CD14-positive monocyte (primary cell): ENCODE measurements at places on chromosomes 3 and 15. TPM values are rescaled to one million over a fixed set of nuclear protein-coding genes. Genes with fewer than 3 reads are reported as not detected.
A peak's percentile ranks its signal among the peaks of the same experiment; 100 is the strongest.

DNA sequence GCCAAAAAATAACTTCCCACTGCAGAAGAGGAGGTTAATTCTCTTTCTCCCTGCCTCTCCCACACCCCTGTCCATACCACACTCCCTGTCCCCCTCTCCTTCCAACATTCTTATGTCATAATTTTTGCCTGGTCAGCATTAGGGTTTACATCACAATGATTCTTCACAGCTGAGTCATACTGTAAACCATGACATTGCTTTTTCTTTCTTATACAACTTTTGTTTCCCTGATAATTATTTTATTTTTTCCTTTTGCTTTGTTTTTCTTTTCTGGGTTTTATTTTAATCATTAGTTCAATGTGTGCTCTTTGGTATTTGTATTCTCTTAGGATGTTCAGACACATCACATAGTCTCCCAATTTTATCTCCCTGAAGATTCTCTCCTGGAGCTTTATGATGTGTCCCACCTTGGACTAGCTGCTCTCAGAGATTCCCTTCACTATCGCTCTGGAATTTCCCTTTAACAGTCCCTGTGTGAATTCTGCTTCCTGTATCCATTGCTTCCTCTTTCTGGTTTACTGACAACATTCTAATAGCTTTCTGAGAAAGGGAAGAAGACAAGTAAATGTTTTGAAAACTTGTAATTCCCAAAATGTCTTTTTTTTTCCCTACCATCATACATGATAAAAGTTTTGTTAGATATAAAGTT lies 70.7 kb downstream of the SOX2 start:
- DNase-seq = peak; percentile 8
- no peak overlapping the region for H3K4me3 ChIP-seq
- H3K4me1 ChIP-seq = no peaks in the 10 kb centered on the region
- H3K27ac ChIP-seq = no peak overlapping the region
- H3K36me3 ChIP-seq = no peaks in the 10 kb centered on the region

DNA sequence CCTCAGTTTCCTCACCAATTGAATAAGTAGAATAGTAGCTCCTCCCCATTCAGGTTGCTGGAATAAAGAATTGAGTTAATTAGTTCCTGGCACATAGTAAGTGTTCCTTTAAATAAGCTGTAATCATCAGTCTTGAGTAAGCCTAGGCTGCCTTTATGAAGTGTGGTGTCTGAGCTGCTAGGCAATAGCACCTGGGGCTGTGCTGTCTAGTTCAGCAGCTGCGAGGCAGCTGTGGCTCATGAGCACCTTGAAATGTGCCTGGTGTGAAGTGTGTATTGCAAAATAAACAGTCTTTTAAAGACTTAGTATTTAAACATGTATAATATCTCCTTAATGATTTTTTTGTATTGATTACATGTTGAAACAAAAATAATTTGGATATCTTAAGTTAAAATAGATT lies 77.6 kb downstream of the TOP2B start:
- H3K27ac ChIP-seq = no peak overlapping the region
- no peak for DNase-seq
- H3K4me3 ChIP-seq = no peak overlapping the region
- no peaks in the 10 kb centered on the region for H3K4me1 ChIP-seq

GRCh38 chr15:75659141-75659771 lies 11.5 kb downstream of the SNX33 start:
- DNase-seq = no peak
- peaks cover 42% of the 10 kb centered on the region for H3K36me3 ChIP-seq
- H3K27me3 ChIP-seq = no peaks in the 10 kb centered on the region

DNA sequence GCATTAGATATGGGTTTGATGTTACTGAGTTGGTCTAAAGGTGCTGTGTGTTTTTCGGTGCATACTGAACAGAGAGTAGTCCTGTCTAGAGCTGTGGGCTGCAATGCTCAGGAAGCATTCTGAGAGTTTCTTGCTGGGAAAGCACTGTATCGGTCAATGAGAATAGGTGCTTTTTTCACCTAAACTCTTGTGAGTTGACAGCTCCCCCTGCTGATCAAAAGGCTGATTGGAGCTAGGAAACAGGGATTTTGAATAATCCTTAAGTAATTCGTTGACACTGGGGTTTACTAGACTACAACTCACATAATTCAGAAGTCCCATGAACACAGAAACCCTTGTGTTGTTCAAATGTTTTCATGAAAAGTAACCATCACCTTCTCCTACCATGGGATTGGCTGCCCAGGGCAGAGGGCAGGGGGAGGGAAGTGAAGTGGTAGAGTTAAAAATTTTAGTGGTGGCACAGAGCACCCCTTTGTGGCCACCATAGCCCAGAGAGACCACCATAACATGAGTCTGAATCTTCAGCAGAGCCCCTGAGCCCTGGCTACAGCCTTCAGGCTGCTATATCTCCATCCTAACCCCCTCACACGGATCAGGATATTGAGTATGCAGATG lies 13.0 kb upstream of the MANF start:
- DNase-seq = peak; percentile 35
- no peak overlapping the region for H3K4me3 ChIP-seq
- no peaks in the 10 kb centered on the region for H3K36me3 ChIP-seq
- no peaks in the 10 kb centered on the region for H3K27me3 ChIP-seq
- no peaks in the 10 kb centered on the region for H3K4me1 ChIP-seq

DNA sequence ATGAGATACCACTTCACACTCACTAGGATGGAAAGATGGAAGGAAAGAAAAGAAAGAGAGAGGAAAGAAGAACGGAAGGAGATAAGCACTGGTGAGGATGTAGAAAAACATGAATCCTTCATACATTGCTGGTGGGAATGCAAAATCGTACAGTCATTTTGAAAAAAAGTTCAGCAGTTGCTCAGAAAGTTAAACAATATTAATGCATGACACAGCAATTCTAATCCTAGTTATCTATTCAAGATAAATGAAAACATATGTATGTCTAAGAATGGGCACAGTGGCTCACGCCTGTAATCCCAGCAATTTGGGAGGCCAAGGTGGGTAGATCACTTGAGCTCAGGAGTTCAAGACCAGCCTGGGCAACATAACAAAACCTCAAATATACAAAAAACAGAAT lies 59.1 kb downstream of the SENP7 start:
- H3K4me1 ChIP-seq = no peaks in the 10 kb centered on the region
- no peak for DNase-seq
- no peak overlapping the region for H3K4me3 ChIP-seq
- peaks cover 11% of the 10 kb centered on the region for H3K36me3 ChIP-seq
- H3K27me3 ChIP-seq = no peaks in the 10 kb centered on the region

DNA sequence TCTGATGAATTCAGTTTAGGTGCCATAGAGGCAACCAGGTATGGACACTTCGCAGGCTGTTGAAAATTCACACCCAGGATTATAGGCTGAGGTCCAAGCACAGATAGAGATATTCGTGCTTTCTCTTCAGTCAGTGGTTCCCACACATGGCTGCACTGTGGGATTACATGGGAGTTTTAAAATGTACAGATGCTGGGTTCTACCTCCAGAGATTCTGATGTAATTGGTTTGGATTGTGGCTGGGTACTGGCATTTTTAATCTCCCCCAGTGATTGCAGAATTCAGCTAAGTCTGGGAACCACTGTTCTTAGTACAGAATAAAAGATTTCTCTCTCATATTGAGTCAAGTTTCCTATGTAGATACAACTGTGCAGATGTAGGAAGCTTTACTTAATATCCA lies 91.6 kb downstream of the FOXB1 start:
- H3K36me3 ChIP-seq = no peaks in the 10 kb centered on the region
- H3K27ac ChIP-seq = no peak overlapping the region
- H3K4me1 ChIP-seq = no peaks in the 10 kb centered on the region
- H3K4me3 ChIP-seq = no peak overlapping the region

ABI3BP gene
- polyA plus RNA-seq = not detected

GRCh38 chr3:4561661-4562060 lies 68.5 kb downstream of the ITPR1 start:
- no peaks in the 10 kb centered on the region for H3K4me1 ChIP-seq
- no peak overlapping the region for H3K4me3 ChIP-seq
- H3K27ac ChIP-seq = no peak overlapping the region
- H3K27me3 ChIP-seq = no peaks in the 10 kb centered on the region
- no peak for DNase-seq

DNA sequence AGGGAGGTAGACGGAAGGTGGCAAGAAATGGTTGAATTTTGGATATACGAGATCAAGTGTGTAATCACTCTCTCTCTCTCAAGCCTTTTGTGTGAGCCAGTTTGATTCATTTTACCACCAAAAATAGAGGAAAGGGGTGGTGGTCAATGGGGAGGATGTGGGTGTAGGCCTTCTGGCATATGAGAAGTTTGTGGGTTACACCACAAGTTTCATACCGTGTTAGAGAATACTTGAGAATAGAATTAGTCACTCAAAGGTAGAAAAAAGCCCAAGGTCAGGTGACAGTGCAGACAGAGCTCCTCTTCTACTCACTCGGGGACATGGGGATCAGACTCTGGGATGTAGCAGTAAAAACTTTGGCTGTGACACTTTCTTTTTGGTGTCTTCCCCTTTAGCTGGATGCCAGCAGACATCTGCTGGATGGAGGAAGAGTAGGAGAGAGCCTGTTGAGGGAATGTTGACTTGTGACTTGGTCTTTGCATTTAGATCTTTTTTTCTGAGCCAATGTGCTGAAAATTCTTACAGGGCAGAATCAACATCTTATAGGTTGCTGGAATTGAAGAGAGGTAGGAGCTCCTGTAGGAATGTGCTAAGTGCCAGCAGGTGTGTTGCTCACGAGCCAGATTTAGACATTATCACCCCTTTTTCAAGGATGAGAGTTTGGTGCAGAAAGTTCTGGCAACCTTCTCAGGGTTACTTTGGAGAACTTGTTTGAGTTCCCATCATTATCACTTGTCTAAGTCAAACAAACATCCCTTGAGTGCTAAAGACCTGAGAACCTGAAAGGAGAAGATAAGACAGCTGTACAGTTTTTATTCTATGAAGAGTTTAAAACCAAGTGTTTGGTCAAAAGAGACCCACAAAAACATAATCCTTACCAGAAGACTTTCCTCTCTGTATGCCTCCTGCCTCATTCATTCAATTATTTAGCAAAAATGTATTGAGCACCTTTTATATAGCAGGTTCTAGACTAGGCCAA lies 43.9 kb upstream of the RYK start:
- H3K36me3 ChIP-seq = no peaks in the 10 kb centered on the region
- H3K27ac ChIP-seq = no peak overlapping the region
- no peak for DNase-seq
- H3K4me3 ChIP-seq = no peak overlapping the region
- no peaks in the 10 kb centered on the region for H3K4me1 ChIP-seq

GRCh38 chr3:41726891-41727290 lies 235.0 kb downstream of the ULK4 start:
- no peaks in the 10 kb centered on the region for H3K36me3 ChIP-seq
- H3K4me3 ChIP-seq = no peak overlapping the region
- no peaks in the 10 kb centered on the region for H3K27me3 ChIP-seq
- H3K27ac ChIP-seq = no peak overlapping the region

DNA sequence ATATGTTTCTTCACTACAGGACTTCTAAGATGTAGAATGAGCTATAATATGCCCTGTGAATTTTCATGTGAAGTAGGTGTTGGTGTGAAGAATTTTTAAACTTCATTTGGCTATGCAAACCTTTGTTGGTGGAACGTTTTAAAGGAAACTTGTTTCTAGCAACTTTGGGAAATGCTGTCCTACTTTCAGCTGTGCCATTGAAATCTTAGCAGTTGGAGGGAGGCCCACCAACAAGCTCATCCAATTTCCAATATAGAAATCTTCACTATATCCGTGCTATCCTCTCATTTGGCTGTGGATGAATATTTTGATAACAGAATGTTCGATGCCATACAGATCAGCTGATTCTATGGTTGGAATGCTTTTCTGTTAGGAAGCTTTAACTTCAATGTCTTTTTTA lies 51.3 kb downstream of the GRM7 start:
- H3K4me1 ChIP-seq = no peaks in the 10 kb centered on the region
- no peak overlapping the region for H3K27ac ChIP-seq
- no peaks in the 10 kb centered on the region for H3K27me3 ChIP-seq
- no peak for DNase-seq
- no peaks in the 10 kb centered on the region for H3K36me3 ChIP-seq

DNA sequence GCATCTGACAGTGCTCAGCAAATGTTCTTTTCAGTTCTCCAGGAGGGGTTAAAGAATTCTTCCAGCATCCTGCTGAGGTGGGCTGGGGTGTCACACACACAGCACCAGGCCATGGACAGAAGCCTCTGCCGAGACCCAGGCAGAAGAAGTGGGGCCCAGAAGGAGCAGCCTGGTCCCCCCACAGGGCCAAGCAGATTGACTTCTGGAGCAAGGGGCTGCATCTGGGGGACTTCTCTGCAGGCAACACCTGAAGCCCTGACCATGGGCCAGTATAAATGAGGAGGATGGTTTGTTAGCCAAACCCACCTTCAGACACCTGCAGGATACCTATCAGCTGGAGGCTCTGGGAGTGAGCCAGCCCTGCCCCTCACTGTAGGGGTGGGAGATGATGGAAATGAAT lies 16.2 kb upstream of the TMEM40 start:
- no peaks in the 10 kb centered on the region for H3K4me1 ChIP-seq
- H3K27ac ChIP-seq = no peak overlapping the region
- H3K36me3 ChIP-seq = no peaks in the 10 kb centered on the region
- no peak overlapping the region for H3K4me3 ChIP-seq

RASGRF1 gene
- polyA plus RNA-seq = 0.11 and 0.14 TPM in 2 replicates

DNA sequence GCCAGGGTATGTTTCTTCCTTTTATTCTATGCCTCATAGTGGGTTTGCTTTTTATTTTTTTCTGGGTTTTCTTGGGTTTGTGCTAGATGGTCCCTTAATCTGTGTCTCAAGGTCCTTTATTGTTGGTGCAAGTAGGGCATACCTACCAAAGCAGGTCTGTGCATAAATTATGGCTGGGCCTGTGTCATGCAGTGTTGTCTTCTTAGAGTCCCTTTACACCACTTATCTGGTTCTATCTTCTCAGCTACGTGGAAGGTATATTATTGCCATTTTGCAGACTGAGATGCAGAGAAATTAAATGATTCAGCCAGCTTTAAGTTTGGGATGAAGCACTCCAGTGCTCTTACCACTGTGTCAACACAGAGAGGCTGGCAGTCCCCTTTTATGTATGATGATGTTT lies 293.5 kb upstream of the SOX2 start:
- no peak overlapping the region for H3K27ac ChIP-seq
- H3K27me3 ChIP-seq = no peaks in the 10 kb centered on the region
- DNase-seq = no peak
- no peak overlapping the region for H3K4me3 ChIP-seq
- H3K4me1 ChIP-seq = no peaks in the 10 kb centered on the region

- peak overlapping the region; percentile 79 for H3K27ac ChIP-seq
- H3K4me3 ChIP-seq = no peak overlapping the region
- peak; percentile 81 for DNase-seq
- no peaks in the 10 kb centered on the region for H3K27me3 ChIP-seq
- no peaks in the 10 kb centered on the region for H3K36me3 ChIP-seq
These were observed 75.2 kb downstream of the LIPC start for GRCh38 chr15:58506783-58507668.

FOXB1 gene
- polyA plus RNA-seq = not detected

LARP6 gene
- polyA plus RNA-seq = not detected in 2 replicates

DNA sequence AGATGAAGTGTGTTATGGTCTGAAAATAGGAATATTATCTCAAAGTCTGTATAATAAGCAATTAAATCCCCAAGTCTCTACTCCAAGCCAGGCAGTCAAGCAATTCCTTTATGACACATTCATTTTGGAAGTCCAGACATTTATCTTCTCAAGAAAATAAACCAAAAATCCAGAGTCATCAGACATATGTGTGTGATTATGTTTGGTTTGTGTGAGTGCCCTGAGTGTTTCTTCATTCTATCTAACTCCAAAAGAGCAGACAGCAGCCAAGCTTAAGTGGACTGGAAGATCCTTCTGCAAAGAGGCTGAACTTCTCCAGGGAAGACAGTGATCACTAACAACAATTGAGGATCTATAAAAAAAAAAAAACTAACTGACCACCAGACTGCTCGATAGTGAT lies 239.8 kb downstream of the STAG1 start:
- peaks cover 13% of the 10 kb centered on the region for H3K36me3 ChIP-seq
- H3K4me3 ChIP-seq = no peak overlapping the region
- no peaks in the 10 kb centered on the region for H3K27me3 ChIP-seq
- H3K4me1 ChIP-seq = no peaks in the 10 kb centered on the region
- H3K27ac ChIP-seq = no peak overlapping the region

LRRIQ4 gene
- polyA plus RNA-seq = not detected

TMEM266 gene
- not detected for polyA plus RNA-seq
